ENCODE measurements at places on chromosomes 2 and 18.

- no peak for DNase-seq
Measured at GRCh38 chr2:49105506-49105905, 48.8 kb downstream of the FSHR start.

GRCh38 chr2:128269063-128269989, 49.3 kb downstream of the HS6ST1 start:
- DNase-seq, result no peak

DNA sequence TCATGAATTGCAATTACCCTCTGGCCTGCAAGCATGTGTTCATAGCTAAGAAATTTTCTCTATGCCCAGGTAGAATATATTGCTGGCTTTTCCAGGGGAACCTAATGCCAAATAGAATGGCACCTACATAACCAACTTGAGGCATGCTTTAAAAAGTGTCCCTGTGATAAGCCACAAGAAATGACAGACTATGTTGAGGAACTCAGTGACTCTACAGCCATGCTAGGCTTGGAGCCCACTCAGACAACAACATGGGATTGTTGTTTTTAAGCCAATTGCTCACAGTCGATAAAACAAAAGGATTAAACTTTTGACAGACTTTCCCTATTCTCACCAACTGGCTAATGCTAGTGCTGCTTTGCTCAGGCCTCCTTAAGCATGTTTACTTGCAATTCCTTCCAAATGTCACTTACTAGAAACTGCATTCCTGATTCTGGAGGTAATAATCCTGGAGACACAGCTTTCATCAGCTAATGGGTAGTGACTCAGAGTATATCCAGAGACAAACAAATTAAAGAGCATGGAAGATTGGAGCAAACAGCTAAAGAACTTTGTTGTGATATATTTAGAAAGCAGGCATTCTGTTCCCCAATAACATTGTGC, 249.0 kb downstream of the SLC8A1 start:
- DNase-seq, result no peak

DNA sequence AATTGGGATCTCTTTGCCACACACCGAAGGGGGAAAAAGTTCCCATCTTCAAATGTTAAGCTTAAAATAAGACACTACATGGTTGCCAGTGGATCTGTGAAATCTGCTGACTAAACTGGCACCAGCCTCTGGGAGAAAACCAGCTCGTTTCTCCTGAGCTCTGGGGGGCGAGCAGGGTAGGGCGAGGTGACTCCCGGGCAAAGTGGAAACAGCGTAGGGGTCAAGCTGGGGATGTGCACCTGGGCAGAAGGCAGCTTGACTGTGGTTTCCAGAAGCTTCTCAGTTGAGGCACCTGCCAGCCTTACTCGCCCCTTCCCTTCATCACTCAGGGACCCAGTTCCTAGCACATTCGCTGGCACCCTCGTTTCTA, 62.8 kb downstream of the SFXN5 start:
- DNase-seq, result no peak

- peak; percentile 28 for DNase-seq
Measured at GRCh38 chr2:28958689-28959088, 22.4 kb upstream of the TOGARAM2 start.

GRCh38 chr18:54679318-54680149, 88.5 kb downstream of the DYNAP start:
- no peak for DNase-seq

GRCh38 chr2:25981596-25982272, 563 bp downstream of the KIF3C start:
- no peak for DNase-seq

DNA sequence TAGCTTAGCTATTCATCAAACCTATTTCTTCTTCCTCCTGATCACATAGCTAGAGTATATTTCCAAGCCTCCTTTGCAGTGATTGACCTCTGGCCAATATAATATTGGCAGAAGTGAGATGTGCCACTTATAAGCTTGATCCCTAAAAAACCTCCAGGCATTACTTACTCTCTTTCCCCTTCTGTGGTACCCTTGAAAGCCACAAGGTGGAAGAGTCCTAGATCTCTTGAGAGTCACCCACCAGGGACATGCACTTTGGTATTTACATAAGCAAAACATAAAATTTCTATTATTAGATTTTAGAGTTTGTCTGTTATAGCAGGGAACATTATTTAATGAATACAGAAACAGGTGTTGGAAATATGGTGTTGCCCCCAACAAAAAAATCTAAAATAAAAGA, 112.0 kb downstream of the EXOC6B start:
- DNase-seq, result no peak

GRCh38 chr18:57845605-57846074, 42.5 kb upstream of the ATP8B1 start:
- DNase-seq, result no peak

DNA sequence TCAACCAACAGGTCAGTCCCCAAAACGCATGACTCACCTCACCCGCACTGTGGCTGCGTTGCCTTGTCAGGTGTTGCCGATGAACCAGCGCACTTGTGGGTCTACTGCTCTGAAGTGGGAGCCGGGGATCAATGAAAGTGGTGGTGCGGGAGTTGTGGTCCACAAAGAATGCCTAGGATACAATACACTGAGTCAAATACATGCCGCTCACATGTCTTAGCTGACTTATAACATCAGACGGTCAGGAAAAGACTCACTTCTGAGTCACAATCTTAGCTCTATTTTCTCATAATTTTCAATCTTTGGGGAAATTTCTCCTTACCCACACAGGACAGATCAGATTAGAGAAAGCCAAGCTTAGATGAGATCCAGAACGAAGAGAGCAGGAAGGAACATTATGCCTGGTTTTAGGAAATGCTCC, 107.1 kb upstream of the STK17B start:
- DNase-seq, result no peak

DNA sequence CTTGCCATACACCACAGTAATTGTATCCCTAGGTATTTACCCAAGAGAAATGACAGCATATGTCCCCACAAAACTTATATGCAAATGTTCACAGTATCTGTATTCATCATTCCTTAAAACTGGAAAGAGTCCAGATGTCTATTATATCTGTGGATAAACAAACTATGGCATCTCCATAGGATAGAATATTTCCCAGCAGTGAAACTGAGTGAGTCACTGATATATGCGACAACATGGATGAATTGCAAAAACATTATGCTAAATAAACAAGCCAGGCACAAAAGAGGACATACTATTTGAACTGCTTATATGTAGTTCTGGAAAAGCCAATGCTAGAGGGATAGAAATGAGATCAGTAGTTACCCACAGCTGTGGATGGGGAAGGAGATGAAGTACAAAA, 359.4 kb upstream of the DSEL start:
- DNase-seq, result no peak

- no peak for DNase-seq
Measured at GRCh38 chr2:240988146-240988545, 10.3 kb upstream of the SNED1 start.

- no peak for DNase-seq
Measured at GRCh38 chr2:9748577-9748976, 94.7 kb upstream of the TAF1B start.

GRCh38 chr18:57950542-57950941, 93.5 kb upstream of the NEDD4L start:
- no peak for DNase-seq

- no peak for DNase-seq
Measured at GRCh38 chr2:65232636-65233035, 5.0 kb downstream of the ACTR2 start.

GRCh38 chr2:191818133-191818532, 28.8 kb downstream of the CAVIN2 start:
- DNase-seq, result no peak

DNA sequence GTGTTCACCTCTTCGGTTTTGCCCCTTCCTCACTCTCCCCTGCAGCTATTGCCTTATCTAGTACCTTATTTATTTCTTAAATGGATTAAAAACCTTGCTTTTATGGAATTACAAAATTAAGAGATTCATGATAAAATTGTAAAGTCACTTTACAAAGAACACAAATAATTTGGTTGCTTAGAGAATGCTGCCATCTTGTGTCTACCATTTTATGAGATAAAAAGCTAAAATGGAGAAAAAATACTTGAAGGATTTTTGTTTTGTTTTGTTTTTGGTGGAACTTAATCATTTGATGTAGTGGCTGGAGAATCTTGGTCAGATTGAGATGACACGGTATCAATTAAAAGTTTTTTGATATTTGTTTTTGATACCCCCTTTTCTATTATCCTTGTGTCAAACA, 69.6 kb downstream of the R3HDM1 start:
- no peak for DNase-seq

GRCh38 chr2:39688181-39688580, 22.5 kb downstream of the TMEM178A start:
- no peak for DNase-seq

- DNase-seq, result no peak
Measured at GRCh38 chr2:172909454-172909853, 166.2 kb upstream of the MAP3K20 start.

DNA sequence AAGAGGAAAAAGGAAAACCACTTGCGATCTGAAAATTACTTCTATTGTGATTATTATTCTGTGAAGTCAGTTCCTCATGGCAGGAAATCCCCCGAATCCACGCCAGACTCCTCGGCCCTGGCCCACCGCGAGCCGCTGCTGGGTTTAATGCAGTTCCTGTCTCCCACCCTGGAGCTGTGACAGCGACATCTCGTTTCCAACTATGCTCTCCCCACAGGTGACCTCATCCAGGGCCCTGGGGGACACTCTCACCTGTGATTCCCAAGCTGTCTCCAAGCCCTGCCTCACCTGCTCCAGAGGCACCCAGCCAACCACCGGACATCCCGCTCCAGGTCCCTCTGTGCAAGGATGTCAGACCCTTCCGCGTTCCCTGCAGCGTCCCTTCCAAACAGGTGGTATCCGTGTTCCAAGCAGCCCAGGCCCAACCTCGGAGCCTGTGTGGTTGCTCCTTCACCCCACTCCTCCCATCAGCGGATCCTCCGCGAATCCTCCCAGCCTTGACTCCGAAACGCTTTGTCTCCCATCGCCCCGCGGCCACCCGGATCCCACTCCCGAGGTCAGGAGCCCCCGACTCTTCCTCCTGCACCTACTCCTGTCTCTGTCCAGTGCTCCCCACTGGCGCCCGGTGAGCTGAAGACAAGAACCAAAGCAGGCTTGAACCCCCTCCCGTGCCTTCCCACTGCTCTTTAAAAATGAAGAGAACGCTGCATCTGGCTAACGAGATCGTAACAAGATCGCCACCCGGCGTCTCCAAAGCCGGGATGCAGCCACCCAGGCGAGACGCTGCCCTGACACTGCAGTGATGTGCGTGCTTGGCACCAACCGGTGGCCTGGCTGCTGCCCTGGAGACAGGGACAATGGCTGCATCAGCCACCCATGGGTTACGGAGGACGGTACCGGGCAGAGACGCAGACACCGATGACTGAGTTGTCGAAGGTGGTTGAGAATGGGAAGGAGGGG, 96.5 kb downstream of the NDUFA10 start:
- no peak for DNase-seq

GRCh38 chr2:196452758-196453157, 186.8 kb upstream of the CCDC150 start:
- no peak for DNase-seq

DNA sequence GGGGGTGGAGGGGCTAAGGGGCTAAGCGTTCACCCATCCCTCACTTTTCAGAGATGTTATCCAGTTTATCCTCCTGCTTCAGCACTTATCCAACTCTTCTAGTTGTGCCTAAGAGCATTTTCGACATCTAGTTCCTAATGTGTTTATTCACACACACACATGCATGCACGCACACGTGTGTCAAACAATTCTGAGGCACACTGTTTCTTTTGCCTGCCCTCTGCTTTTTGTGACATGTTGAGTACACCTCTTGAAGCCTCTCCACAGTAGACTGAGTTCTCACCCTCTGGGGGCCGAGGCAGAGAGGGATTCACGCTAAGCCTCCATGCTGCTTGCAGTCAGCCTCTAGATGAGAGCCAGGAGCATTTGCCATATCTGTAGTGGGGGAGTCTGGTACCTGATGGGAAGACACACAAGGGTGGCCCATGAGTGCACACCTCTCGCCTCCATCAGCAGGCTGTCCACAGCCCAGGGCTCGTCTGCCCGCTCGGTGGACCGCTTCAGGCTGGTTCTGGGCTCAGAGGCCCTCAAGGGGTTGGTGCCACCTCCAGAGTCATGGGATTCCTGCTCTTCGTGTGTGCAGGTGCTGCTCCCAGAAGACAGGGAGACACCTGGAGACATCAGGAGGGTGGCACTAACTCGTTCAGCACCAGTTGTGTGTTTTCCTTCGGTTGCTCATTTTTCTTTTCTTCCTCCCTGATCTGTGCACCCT, 11.9 kb downstream of the TWIST2 start:
- no peak for DNase-seq

GRCh38 chr2:112682101-112682500, 36.4 kb downstream of the SLC20A1 start:
- DNase-seq, result no peak

DNA sequence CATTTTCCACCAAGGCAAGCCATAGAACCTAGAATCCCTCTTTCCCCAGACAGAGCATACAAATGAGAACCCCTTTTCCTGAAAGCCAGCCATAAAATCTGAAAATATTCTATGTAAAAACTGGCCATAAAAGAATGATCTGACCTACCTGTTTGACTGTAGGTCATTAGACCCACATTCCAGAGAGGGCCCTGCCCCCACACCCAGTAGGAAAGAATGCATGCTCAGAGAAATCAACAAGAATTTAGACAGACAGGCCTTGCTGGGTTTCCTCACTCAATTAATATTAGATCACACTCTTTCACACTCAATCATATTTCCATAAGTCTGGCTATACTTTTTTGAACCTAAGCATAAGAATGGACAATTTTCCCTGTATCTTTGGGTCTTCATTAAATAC, 929.5 kb downstream of the ERBB4 start:
- no peak for DNase-seq

DNA sequence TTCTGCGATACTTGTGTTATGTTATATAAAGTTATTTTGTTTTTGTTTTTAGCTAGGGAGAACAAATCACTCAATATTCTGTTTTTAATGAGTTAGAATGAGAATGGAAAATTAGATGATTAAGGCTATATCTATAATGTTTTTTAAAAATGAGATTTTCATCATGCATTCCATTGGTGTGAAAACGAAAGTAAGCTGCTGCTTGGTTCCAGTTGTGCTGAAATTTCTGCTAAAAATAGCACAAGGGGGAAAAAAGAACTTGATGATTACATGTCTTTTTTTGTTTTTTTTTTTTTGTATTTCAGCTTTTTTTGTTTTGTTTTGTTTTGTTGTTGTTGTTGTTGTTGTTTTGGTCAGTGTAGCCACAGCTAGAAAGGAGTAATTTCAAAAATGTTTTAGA, 242.6 kb upstream of the KCNJ3 start:
- no peak for DNase-seq
